ENCODE measurements at places on chromosomes 13 and 19. TPM values are rescaled to one million over a fixed set of nuclear protein-coding genes. Genes with fewer than 3 reads are reported as not detected.

Gene NTF4
- not detected for total RNA-seq

Gene ZNF43
- total RNA-seq: 4.8 TPM

Gene RYR1
- 1.1 TPM for total RNA-seq

Gene ZNF564
- 8.6 TPM for total RNA-seq

Gene CNFN
- total RNA-seq: not detected

Gene ZNF480
- 5.0 TPM for total RNA-seq

Gene ERICH6B
- total RNA-seq: not detected

Gene ZNF541
- 0.85 TPM for total RNA-seq

Gene ACP5
- total RNA-seq: 3.1 TPM

Gene C13orf42
- total RNA-seq: not detected

Gene ENOX1
- total RNA-seq: 10.1 TPM

Gene CIRBP
- 207 TPM for total RNA-seq

Measured in regular cardiac myocyte (primary cell).